ENCODE measurements at places on chromosomes 3 and 15. TPM values are rescaled to one million over a fixed set of nuclear protein-coding genes. Genes with fewer than 3 reads are reported as not detected.

COL6A6 gene
- 0.07 TPM for total RNA-seq

DNA sequence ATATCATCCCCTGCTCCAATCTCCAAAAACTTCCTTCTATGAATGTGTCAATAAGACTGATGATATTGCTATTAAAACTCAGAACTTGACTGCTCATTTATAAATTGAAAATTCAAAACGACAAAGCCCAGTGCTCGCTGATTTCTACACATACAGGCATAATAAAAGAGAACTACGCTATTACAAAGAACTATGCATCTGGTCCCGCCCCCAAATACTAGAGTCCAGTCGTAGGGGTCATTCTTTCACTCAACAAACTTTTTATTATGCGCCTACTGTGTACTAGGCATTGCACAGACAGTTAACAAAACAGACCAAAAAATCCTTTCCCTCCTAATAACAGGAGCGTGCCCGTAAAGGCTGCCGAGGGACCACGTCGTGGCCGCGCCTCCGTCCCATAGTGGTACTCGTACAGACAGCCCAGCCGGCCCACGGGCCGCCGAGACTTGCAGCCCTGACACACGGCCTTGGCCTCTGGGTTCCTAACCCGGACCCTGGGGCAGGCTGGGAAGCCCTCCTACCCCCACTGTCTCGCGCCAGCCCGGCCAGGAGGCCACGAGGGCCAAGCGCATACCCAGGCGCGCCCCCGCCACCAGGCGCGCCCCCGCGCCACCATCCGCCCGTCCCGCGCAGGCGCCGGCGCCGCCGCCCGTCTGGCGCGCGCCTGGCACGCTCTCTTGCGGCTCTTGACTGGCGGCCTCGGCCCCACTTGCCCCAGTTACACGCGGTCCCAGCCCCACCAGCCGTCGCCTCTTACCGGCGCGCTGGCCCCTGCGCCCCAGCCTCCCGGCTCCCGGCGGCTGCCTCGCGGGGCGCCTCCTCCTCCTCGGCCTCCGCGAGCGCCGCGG lies 757 bp downstream of the AVEN start:
- peak; percentile 82 for DNase-seq

DNA sequence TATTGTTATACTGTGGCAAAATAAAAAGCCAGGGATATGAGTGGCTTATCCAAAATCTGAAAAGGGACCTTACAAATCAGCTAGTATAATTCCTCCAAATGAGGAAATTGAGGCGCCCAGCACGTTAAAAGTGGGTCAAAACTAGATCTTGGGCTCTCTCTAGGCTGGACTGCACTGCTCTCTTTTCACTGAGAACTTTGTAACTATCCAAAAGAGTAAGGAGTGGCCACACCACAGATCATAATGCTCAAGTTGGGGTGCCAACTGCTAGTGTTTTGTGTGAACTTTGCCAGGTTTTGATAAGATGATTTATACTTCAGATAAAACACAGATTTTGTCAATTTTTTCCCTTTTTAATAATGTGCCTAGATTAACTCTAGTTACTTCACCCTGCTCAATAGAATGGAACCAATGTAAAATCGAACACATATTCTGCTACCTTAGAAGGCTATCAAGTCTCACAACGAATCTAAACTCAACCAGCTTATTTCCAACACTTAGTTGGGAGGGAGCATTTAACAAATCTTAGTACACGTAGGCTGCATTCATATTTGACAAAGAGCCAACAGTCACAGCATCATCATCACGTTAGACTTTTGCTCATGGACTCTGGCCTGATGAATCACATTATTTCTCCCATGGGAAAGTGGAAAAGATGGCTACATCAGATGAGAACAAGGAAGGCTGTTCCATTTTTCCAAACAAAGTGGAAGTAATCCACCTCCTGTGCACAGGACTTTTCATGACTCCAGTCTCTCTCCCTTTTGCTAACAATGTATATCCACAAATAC lies 64.4 kb downstream of the ABI3BP start:
- no peak for DNase-seq

DNA sequence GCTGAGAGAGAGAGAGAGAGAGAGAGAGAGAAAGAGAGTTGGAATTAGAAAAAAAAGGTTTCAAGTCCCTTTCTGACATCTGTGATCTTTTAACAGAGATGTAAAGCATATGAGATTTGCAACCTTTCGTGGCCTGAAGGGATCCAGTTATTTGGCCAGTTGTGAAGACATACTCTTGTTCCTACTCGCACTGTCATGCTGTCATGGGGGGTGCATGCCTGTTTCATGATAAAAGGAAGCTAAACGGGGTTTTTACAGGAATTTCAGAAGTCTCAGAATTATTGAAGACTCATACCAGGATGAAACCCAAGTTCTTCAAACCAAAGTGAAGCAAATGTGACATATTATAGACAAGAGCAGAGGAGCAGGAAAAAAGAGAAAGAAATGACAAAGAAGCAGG lies 342.0 kb downstream of the RORA start:
- DNase-seq: no peak

GRCh38 chr3:10354361-10355015 lies 33.6 kb upstream of the SEC13 start:
- no peak for DNase-seq

TMED3 gene
- total RNA-seq: 55.0 TPM

DNA sequence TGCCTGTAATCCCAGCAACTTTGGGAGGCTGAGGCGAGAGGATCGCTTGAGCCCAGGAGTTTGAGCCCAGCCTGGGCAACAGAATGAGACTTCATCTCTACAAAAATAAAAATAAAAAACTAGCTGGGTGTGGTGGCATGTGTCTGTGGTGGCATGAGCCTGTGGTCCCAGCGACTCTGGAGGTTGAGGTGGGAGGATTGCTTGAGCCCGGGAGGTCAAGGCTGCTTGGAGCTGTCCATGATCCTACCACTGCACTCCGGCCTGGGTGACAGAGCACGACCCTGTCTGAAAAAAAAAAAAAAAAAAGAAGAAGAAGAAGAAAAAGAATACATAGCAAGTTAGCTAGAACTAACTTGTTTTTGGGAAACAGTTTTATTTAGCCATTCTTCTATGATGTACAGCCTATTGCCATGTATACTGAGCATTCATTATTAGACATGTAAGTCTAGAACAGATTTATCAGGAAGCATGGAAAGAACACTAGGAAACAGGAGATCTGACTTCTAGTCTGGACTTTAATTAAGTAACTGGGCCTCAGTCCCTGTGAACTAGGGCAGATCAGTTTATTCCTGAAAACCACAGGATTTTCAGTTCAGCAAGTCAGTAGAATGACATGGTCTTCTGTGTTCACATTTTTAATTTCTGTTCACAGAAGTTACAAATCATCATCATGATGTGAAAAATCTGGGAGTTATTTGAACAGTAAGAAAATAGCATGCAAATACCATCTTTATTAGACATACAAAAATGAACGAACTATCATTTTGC lies 65.5 kb downstream of the KAT2B start:
- DNase-seq: no peak

DNA sequence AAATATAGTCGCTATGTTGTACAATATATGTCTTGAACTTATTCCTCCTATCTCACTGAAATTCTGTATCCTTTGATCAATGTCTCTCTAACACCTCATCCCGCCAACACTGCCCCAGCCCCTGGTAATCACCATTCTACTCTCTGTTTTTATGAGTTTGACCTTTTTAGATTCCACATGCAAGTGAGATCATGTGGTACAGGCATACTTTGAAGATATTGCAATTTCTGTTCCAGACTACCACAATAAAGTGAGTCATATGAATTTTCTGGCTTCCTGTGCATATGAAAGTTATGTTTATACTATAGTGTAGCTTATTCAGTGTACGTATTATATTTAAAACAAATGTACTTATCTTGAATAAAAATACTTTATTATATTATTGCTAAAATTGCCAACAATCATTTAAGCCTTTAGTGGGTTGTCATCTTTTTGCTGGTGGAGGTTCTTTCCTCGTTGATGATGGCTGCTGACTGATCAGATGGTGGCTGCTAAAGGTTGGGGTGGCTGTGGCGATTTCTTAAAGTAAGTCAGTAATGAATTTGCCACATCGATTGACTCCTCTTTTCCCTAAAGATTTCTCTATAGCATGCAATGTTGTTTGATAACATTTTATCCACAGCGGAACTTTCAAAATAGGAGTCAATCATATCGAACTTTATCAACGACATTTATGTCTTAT lies 257.2 kb downstream of the NFKBIZ start:
- DNase-seq: no peak

GRCh38 chr3:45317710-45318109 lies 70.7 kb upstream of the LARS2 start:
- no peak for DNase-seq
